ENCODE measurements at places on chromosomes 1 and 21.
A peak's percentile ranks its signal among the peaks of the same experiment; 100 is the strongest.

- no peak overlapping the region for H3K4me3 ChIP-seq
- H3K27me3 ChIP-seq: no peaks in the 10 kb centered on the region
- no peak for DNase-seq
- H3K27ac ChIP-seq: no peak overlapping the region
- no peaks in the 10 kb centered on the region for H3K4me1 ChIP-seq
These were observed 30.6 kb downstream of the GNAI3 start for GRCh38 chr1:109578947-109579443.

DNA sequence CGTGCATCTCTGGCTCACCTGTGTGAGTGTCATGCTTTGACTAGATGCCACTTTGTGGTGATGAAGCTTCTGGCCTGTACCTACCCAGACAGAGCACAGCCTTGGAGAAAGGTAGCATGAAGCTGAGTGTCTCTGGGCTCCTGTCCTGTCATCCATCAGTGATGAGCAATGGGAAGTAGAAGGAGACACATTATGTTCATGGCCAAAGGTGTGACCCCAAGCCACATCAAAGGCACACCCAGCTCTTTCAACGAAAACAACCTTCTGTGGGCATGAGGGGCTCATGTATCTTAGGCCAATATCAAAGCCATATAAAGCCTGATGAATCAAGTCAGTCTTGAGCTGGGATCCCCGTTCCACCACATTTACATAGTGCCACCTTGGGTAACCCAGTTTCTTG, 1.0 kb upstream of the CLIC6 start:
- H3K27me3 ChIP-seq: peaks cover 42% of the 10 kb centered on the region
- H3K36me3 ChIP-seq: peaks cover 7% of the 10 kb centered on the region
- no peak overlapping the region for H3K27ac ChIP-seq
- no peak for DNase-seq
- H3K4me1 ChIP-seq: peaks cover 11% of the 10 kb centered on the region

DNA sequence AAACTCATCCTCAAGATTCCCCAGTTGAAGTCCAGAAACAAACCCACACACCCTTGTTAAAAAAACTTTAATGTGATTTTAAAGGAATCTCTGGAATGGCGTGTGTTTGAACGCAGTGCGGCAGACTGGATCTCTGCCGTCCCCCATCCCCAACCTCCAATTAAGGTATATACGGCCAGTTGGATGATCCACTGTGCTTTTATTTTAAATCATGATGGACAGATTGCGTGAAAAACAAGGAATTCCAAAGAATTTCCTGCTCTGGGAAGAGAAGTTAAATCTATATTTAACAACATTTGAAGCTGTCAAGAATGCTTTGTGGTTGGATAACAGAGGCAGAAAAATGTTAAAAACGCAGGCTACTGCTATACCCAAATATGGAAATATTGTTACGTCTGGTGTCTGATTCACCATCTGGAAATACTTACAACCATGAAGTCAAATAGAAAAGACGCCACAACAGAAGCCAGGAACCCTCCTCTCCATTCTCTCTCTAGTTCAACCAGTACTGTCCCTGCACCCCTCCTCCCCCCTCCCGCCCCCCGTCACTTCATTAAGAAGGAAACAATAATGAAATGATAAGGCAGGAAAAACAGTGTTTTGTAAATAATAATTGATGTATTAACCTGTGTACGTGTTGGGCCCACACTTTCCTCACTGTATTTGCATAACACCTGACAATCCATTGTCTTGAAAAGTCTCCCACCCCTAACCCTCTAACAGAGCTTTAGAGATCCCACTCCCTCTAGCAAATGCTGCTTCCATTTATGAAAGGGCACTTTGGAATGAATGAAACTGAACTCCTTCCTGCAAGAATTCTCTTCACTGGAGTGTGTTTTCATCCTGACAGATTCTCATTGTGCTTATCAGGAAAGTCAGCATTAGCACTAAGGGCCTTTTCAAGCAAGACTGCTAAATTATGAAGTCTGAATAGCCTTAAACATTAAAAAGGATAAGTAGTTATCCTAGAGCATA, 2.0 kb upstream of the CCN1 start:
- H3K4me1 ChIP-seq: peaks cover 18% of the 10 kb centered on the region
- DNase-seq: no peak
- H3K27me3 ChIP-seq: peaks cover 79% of the 10 kb centered on the region
- H3K27ac ChIP-seq: no peak overlapping the region

DNA sequence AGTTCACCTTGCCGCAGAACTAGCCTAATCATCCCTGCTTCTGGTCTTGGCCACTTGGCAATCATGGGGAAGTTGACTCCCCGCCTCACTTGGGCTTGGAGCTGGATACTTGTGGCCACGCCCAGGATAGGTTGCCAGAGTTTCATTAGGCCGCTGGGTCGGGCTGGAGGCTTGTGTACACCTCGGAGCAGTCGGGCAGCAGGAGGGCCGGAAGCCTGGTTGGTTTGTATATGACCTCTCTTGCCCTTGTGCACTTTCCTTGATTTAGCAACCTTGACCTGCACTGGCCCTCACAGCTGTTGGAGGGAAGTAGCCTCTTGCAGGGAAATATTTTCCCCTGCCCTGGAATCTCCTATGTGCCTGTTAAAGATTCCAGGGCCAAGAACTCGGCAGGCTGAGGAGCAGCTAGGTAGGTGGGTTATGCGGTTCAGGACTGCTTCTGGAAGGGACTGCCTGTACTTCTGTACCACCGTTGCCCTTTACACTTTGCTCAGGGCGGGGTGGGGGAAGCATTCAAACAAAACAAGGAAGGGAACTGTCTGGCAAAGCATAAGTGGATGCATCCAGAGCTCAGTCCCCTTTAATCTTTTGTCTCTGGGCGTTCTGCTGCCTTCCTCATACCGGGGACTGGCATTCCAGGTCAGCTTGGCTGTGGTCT, 83.5 kb downstream of the UCK2 start:
- no peak overlapping the region for H3K27ac ChIP-seq
- no peak for DNase-seq
- no peaks in the 10 kb centered on the region for H3K4me1 ChIP-seq
- no peaks in the 10 kb centered on the region for H3K27me3 ChIP-seq
- peaks cover 12% of the 10 kb centered on the region for H3K36me3 ChIP-seq

- peaks cover 6% of the 10 kb centered on the region for H3K27me3 ChIP-seq
- H3K36me3 ChIP-seq: peaks cover 28% of the 10 kb centered on the region
- H3K4me1 ChIP-seq: peaks cover 24% of the 10 kb centered on the region
- DNase-seq: no peak
- H3K4me3 ChIP-seq: no peak overlapping the region
- H3K27ac ChIP-seq: no peak overlapping the region
These were observed 13.0 kb upstream of the ZNF692 start for GRCh38 chr1:248871837-248872401.

DNA sequence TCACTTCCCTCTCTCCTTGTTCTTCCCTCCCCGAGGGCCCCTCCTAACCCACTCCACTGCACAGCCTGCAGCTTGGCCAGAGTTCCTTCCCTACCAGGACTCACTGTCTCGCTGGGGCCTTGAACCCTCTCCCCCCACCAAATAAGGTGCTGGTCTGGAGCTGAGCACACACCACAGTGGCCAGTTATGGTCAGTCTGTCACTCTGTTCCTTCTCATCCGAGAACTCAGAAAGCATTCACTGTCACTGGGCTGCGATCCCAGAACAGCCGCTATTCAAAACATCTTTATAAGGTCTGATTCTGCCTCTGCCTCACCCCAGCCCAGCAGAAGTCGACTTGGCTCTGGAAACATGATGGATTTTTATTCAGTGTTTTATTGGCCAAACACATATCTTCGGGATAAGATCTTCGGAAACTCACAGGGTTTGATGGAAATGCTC, 19.8 kb upstream of the LBR start:
- H3K27me3 ChIP-seq: no peaks in the 10 kb centered on the region
- peaks cover 17% of the 10 kb centered on the region for H3K36me3 ChIP-seq
- peak overlapping the region; percentile 40 for H3K4me3 ChIP-seq
- peaks cover 54% of the 10 kb centered on the region for H3K4me1 ChIP-seq

DNA sequence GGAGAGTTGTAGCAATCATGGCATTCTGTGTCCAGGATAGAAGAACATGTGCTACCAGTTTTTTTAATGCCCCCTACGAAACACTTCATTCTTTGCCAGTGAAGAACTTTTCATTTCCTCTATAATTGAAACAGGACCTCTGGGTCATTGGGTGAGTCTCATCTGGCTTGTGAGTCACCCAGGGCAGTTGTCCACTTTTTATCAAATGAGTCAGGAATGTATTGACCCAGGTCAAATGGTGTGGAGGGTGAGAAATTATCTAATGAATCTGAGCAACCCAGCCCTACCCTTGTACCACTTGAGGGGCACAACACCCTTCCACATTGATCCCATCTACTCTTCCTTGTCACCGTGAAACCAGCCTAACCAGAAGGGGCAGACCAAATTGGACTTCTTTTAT, 417.3 kb upstream of the PROX1 start:
- H3K27me3 ChIP-seq: peaks cover 6% of the 10 kb centered on the region

GRCh38 chr1:112581586-112582192, 37.3 kb downstream of the ST7L start:
- H3K27me3 ChIP-seq: no peaks in the 10 kb centered on the region
- no peaks in the 10 kb centered on the region for H3K4me1 ChIP-seq
- no peak overlapping the region for H3K27ac ChIP-seq
- no peak for DNase-seq
- H3K36me3 ChIP-seq: peaks cover 18% of the 10 kb centered on the region

DNA sequence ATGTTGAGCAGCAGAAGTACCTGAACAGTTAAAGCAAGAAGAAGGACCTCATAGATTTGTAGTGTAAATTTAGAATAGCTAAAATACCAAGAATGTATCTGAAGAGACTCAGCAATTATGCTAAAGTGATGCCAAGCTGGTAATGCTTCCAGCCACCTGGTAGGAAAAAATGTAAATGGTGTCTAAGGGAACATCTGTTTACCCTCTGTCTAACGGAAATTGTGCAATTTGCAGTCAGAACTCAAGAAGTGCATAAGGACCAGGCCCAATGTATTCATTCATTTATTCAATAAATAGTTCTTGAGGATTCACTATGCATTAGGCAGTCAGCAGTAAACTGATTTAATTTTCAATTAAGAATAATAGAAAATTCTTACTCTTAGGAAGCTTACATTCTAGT, 116.0 kb upstream of the ADGRL4 start:
- DNase-seq: no peak
- H3K27me3 ChIP-seq: no peaks in the 10 kb centered on the region
- H3K36me3 ChIP-seq: no peaks in the 10 kb centered on the region
- H3K4me1 ChIP-seq: no peaks in the 10 kb centered on the region
- no peak overlapping the region for H3K4me3 ChIP-seq
- no peak overlapping the region for H3K27ac ChIP-seq

GRCh38 chr1:180156201-180156600, 1.5 kb downstream of the QSOX1 start:
- no peak for DNase-seq
- peaks cover 20% of the 10 kb centered on the region for H3K36me3 ChIP-seq
- H3K27me3 ChIP-seq: no peaks in the 10 kb centered on the region
- H3K27ac ChIP-seq: no peak overlapping the region
- H3K4me1 ChIP-seq: peaks cover 28% of the 10 kb centered on the region
- H3K4me3 ChIP-seq: peak overlapping the region; percentile 88

DNA sequence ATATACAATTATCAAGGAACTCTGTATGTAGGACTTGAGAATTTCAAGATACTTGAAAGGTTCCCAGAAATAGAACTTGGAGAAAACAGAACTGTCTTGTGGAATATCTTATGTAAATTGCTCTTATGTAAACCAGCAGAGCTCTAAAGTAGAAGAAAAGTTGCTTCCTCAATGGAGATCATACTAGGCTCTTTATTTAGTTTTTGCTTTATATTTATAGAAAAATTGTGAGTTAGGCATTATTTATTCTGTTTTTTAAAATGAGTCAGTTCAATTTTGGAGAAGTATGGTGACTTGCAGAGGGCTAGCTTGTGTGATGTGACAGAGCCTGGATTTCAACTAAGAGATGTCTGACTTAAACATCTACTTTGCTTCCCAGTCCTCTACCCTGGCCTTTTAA, 40.4 kb downstream of the ATP6V1G3 start:
- no peaks in the 10 kb centered on the region for H3K27me3 ChIP-seq
- no peak for DNase-seq
- no peaks in the 10 kb centered on the region for H3K36me3 ChIP-seq

DNA sequence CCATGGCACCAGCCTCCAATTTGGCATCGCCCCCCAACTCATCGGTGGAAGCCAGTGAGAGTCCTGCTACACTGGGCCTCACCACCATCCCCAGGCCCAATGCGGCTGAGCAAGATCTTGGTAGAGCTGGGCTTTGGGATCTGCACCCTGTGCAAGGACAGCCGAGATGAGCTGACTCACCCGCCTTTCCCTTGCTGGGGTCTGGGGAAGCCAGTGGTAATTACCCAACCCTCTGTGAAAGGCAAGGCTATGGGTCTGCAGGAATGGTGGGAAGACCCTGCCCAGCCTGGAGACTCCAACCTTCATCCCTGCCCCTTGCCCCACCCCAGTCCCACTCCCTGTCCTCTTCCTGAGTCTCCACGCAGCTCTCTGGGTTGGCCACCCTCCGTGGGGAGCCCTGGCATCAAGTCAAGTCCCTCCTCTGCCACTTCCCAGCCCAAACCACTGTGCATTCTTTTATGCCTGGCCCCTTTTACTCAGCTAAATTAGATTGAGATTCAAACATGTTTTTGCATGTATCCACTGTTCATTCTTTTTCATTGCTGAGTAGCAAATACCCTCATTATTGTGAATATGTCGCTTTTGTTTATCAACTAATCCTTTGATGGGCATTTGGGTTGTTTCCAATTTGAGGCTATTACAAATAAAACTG, 8.8 kb downstream of the SMCP start:
- DNase-seq: no peak
- H3K27me3 ChIP-seq: peaks cover 22% of the 10 kb centered on the region
- H3K36me3 ChIP-seq: no peaks in the 10 kb centered on the region

DNA sequence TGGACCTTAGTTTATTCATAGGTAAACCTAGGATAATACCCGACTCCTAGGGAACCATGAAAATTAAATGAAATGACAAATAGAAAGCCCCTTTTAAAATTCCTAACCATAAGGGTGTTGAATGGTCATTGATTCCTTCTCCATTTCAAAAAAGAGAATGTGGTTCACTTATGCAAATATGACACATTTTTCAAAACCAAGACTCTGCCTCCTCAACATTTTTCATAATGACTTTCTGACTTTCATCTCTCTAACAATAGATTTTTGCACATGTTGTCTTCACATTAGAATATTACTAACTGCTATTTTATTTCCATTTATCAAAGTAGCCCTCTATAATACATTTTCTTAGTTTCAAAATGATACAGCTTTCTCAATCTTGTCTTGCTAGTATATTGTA, 169.1 kb downstream of the NTNG1 start:
- no peak for DNase-seq
- H3K36me3 ChIP-seq: no peaks in the 10 kb centered on the region
- H3K27me3 ChIP-seq: no peaks in the 10 kb centered on the region
- H3K4me3 ChIP-seq: no peak overlapping the region
- H3K27ac ChIP-seq: no peak overlapping the region

All from effector memory CD8-positive, alpha-beta T cell (primary cell).